ENCODE measurements at places on chromosomes 7 and 10. TPM values are rescaled to one million over a fixed set of nuclear protein-coding genes. Genes with fewer than 3 reads are reported as not detected.

The SMO gene
- total RNA-seq, result 3.1 TPM

The STEAP4 gene
- total RNA-seq, result not detected

The TAS2R5 gene
- total RNA-seq, result 0.22 TPM

The CALML3 gene
- not detected for total RNA-seq

The ANKRD1 gene
- 350 TPM for total RNA-seq

The NPFFR1 gene
- total RNA-seq, result not detected

The TRRAP gene
- total RNA-seq, result 10.9 TPM

The CUBN gene
- total RNA-seq, result 4.2 TPM

The IDI2 gene
- not detected for total RNA-seq

The RNF133 gene
- total RNA-seq, result 0.60 TPM

Data from lung microvascular endothelial cell (primary cell).